BJ (cell line): ENCODE measurements at places on chromosomes 4 and X. TPM values are rescaled to one million over a fixed set of nuclear protein-coding genes. Genes with fewer than 3 reads are reported as not detected.

The ELMOD2 gene
- polyA plus RNA-seq, result 6.5 and 15.7 TPM in 2 replicates

The PNMA3 gene
- 0.09 and 0.13 TPM in 2 replicates for polyA plus RNA-seq

The CYTL1 gene
- polyA plus RNA-seq, result 0.12 TPM in 1 of 2 replicates, not detected in the other

The MAGEA10 gene
- not detected in 2 replicates for polyA plus RNA-seq

The SOX3 gene
- not detected in 2 replicates for polyA plus RNA-seq

The UGT2B10 gene
- polyA plus RNA-seq, result not detected in 2 replicates

The BCLAF3 gene
- 0.63 and 1.7 TPM in 2 replicates for polyA plus RNA-seq

The CLNK gene
- not detected in 2 replicates for polyA plus RNA-seq

The TAF9B gene
- 11.9 and 21.1 TPM in 2 replicates for polyA plus RNA-seq

The PRR27 gene
- not detected in 2 replicates for polyA plus RNA-seq

The NDUFC1 gene
- polyA plus RNA-seq, result 53.0 and 54.2 TPM in 2 replicates

The ARHGEF6 gene
- 3.0 and 5.1 TPM in 2 replicates for polyA plus RNA-seq

The AKAP17A gene
- polyA plus RNA-seq, result 11.0 and 18.2 TPM in 2 replicates

The GAGE12H gene
- polyA plus RNA-seq, result not detected in 2 replicates

The MRPL1 gene
- 8.3 and 22.5 TPM in 2 replicates for polyA plus RNA-seq

The GAGE1 gene
- polyA plus RNA-seq, result not detected in 2 replicates

The TMEM255A gene
- 0.10 and 0.17 TPM in 2 replicates for polyA plus RNA-seq

The KLHL4 gene
- polyA plus RNA-seq, result not detected in 2 replicates

The DTHD1 gene
- polyA plus RNA-seq, result not detected in 2 replicates

The NHSL2 gene
- 4.4 and 7.9 TPM in 2 replicates for polyA plus RNA-seq

The DNASE1L1 gene
- polyA plus RNA-seq, result 50.3 and 63.5 TPM in 2 replicates

The JADE3 gene
- polyA plus RNA-seq, result 5.6 and 6.9 TPM in 2 replicates

The OSTC gene
- polyA plus RNA-seq, result 172 and 294 TPM in 2 replicates

The IL3RA gene
- 0.80 and 1.5 TPM in 2 replicates for polyA plus RNA-seq

The FGF16 gene
- polyA plus RNA-seq, result not detected in 2 replicates

The GABRG1 gene
- not detected in 2 replicates for polyA plus RNA-seq

The TMEM156 gene
- polyA plus RNA-seq, result 0.07 and 0.15 TPM in 2 replicates

The AMOT gene
- 1.0 and 1.7 TPM in 2 replicates for polyA plus RNA-seq

The VCX3A gene
- not detected in 2 replicates for polyA plus RNA-seq

The IL15 gene
- 5.5 and 7.3 TPM in 2 replicates for polyA plus RNA-seq

The KLHL5 gene
- 77.4 and 108 TPM in 2 replicates for polyA plus RNA-seq

The FAM50A gene
- polyA plus RNA-seq, result 74.8 and 75.0 TPM in 2 replicates

The MSMO1 gene
- 14.9 and 25.0 TPM in 2 replicates for polyA plus RNA-seq

The HOPX gene
- not detected in 2 replicates for polyA plus RNA-seq

The MAGIX gene
- 0.45 and 0.67 TPM in 2 replicates for polyA plus RNA-seq

The RHOXF1 gene
- polyA plus RNA-seq, result not detected in 2 replicates

The COX7B2 gene
- polyA plus RNA-seq, result not detected in 2 replicates

The SPIN3 gene
- polyA plus RNA-seq, result 7.6 and 8.6 TPM in 2 replicates

The CBR4 gene
- 1.7 and 3.1 TPM in 2 replicates for polyA plus RNA-seq

The IQCM gene
- polyA plus RNA-seq, result 0.10 TPM in 1 of 2 replicates, not detected in the other

The PAGE1 gene
- polyA plus RNA-seq, result not detected in 2 replicates

The PAGE5 gene
- not detected in 2 replicates for polyA plus RNA-seq

The BBS12 gene
- 1.9 and 3.3 TPM in 2 replicates for polyA plus RNA-seq

The TCEAL7 gene
- 5.5 and 10.2 TPM in 2 replicates for polyA plus RNA-seq

The BEX1 gene
- 23.9 and 38.6 TPM in 2 replicates for polyA plus RNA-seq

The SPATA4 gene
- polyA plus RNA-seq, result 0.07 and 0.17 TPM in 2 replicates

The MGAT4D gene
- polyA plus RNA-seq, result not detected in 2 replicates

The BEX4 gene
- 13.6 and 38.7 TPM in 2 replicates for polyA plus RNA-seq

The FAM13A gene
- polyA plus RNA-seq, result 9.5 and 12.3 TPM in 2 replicates

The VEGFC gene
- polyA plus RNA-seq, result 47.7 and 68.4 TPM in 2 replicates

The LONRF3 gene
- not detected in 2 replicates for polyA plus RNA-seq

The SHROOM4 gene
- 0.50 and 0.59 TPM in 2 replicates for polyA plus RNA-seq
